Spinal cord (tissue), 10 donors: ENCODE measurements at places on chromosomes 13 and 19. TPM values are rescaled to one million over a fixed set of nuclear protein-coding genes. Genes with fewer than 3 reads are reported as not detected.
A peak's percentile ranks its signal among the peaks of the same experiment; 100 is the strongest.

DNA sequence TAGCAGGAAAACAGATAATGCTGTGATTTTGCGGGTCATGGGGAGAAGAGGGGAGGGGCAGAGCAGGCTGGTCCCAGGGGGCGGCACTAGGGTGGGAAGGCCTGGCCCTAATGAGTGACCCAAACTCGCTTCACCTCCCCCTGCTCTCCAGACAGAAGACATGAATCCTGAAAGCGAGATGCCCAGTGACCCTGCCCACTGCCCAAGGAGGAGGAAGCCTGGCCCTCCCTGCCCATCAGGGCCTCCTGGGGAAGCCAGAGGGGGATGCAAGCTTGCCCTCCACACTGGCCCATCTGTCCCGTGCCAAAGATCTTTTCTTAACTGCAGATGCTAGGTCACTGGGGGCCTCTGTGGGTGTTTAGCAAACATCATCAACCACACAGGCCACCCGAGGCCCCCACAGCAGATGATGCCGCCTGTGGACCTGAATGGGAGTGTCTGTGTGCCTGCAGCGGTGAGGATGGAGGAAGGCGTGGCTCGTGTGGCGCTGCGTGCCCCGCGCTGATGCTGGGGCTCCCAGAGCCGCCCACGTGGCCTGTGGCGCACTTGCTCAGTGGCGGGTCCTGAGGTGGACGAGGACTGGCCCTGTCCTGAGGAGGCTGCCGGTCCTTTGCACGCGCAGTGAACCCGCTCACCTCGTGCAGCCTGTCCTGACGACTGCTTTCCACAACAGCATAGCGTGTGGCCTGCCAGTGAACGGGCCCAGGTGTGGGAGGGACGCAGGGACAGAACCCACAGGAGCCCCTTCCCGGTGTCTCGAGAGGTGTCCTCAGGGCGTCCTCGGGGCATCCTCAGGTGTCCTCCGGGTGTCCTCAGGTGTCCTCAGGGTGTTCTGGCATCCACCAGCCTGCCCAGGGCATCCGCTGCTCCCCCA is 80.5 kb upstream of the MCF2L start:
- H3K36me3 ChIP-seq: peaks cover 8% of the 10 kb centered on the region
- no peak overlapping the region for H3K27ac ChIP-seq
- H3K4me1 ChIP-seq: peaks cover 30% of the 10 kb centered on the region
- no peak overlapping the region for H3K4me3 ChIP-seq

GRCh38 chr13:33330483-33330882 is 44.9 kb upstream of the STARD13 start:
- no peak overlapping the region for H3K27ac ChIP-seq
- H3K27me3 ChIP-seq: no peaks in the 10 kb centered on the region
- H3K4me3 ChIP-seq: no peak overlapping the region
- peaks cover 9% of the 10 kb centered on the region for H3K4me1 ChIP-seq
- DNase-seq: no peak

GRCh38 chr13:75763512-75763911 is 127.4 kb downstream of the LMO7 start:
- no peaks in the 10 kb centered on the region for H3K4me1 ChIP-seq
- no peak for DNase-seq
- H3K27me3 ChIP-seq: no peaks in the 10 kb centered on the region
- H3K4me3 ChIP-seq: no peak overlapping the region
- H3K27ac ChIP-seq: no peak overlapping the region

DNA sequence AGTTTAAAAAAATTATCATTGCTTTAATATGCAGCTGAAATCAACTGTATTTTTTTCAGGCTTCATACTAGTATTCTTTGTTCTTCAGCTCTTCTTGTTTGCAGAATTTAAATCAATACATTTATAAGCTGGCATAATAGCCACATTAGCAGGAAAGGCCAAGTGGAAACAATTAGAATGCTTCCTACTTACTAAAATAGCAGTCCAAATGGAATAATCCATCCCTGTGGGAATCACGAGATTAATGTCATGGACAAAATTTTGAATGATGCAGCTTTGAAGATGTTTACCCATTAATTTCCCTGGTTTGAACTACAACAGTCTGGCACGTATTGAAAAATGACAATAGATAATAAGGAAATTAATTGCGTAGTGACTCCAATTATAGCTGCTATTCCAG is 2650.8 kb downstream of the PCDH9 start:
- H3K27ac ChIP-seq: no peak overlapping the region
- no peaks in the 10 kb centered on the region for H3K27me3 ChIP-seq
- peak; percentile 2 for DNase-seq
- no peak overlapping the region for H3K4me3 ChIP-seq
- H3K36me3 ChIP-seq: no peaks in the 10 kb centered on the region

- no peak overlapping the region for H3K27ac ChIP-seq
- DNase-seq: no peak
- no peak overlapping the region for H3K4me3 ChIP-seq
- H3K36me3 ChIP-seq: no peaks in the 10 kb centered on the region
These were observed 22.6 kb downstream of the KLF5 start for GRCh38 chr13:73081256-73081915.

DNA sequence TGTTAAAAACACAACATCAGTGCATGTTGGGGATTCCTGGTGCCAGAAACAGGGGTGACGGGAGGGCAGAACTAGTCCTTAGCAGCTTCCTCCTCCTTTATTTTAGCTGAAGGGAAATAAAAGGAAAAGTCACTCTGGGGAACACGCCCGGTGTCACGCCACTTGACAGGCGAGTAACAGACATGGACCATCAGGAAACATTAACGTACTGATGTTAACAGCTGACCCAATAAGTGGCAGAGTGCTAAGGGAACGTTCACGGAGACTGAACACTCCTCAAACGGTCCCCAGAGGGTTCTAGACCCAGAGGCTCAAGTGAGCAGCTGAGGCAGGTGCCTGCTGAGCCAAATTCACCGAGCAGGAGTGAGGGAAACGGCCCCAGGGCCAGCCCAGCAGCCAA is 13.9 kb upstream of the EIF3G start:
- peaks cover 84% of the 10 kb centered on the region for H3K36me3 ChIP-seq
- DNase-seq: no peak
- H3K27ac ChIP-seq: no peak overlapping the region
- H3K4me3 ChIP-seq: no peak overlapping the region
- H3K27me3 ChIP-seq: no peaks in the 10 kb centered on the region
- H3K4me1 ChIP-seq: no peaks in the 10 kb centered on the region

- no peak overlapping the region for H3K27ac ChIP-seq
- H3K36me3 ChIP-seq: peaks cover 9% of the 10 kb centered on the region
- no peak for DNase-seq
- no peaks in the 10 kb centered on the region for H3K27me3 ChIP-seq
These were observed 35.2 kb downstream of the ADPRHL1 start for GRCh38 chr13:113417836-113418721.

GRCh38 chr13:29664591-29664990 is 69.1 kb upstream of the SLC7A1 start:
- H3K27ac ChIP-seq: no peak overlapping the region
- DNase-seq: no peak
- H3K27me3 ChIP-seq: no peaks in the 10 kb centered on the region
- H3K36me3 ChIP-seq: no peaks in the 10 kb centered on the region
- H3K4me1 ChIP-seq: no peaks in the 10 kb centered on the region
- H3K4me3 ChIP-seq: no peak overlapping the region

DNA sequence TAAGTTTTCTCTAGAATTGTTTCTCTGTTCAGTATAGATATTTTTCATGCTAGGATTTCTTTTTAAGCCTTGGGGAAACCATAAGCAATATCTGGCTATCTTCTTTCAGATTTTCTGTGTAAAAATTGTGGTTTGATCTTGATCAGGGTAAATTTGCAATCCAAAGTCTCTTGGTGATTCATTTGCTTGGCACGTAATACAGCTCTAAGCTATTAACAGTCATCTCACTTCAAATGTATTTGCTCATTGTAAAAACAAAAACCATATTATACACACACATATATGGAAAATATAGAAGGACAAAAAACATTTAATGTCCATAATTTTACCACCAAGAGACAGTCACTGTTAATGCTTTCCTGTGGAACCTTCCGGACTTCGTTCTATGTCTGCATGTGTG is 191.0 kb downstream of the SHISA2 start:
- no peak for DNase-seq
- H3K4me3 ChIP-seq: no peak overlapping the region
- no peaks in the 10 kb centered on the region for H3K36me3 ChIP-seq
- no peak overlapping the region for H3K27ac ChIP-seq
- no peaks in the 10 kb centered on the region for H3K27me3 ChIP-seq

DNA sequence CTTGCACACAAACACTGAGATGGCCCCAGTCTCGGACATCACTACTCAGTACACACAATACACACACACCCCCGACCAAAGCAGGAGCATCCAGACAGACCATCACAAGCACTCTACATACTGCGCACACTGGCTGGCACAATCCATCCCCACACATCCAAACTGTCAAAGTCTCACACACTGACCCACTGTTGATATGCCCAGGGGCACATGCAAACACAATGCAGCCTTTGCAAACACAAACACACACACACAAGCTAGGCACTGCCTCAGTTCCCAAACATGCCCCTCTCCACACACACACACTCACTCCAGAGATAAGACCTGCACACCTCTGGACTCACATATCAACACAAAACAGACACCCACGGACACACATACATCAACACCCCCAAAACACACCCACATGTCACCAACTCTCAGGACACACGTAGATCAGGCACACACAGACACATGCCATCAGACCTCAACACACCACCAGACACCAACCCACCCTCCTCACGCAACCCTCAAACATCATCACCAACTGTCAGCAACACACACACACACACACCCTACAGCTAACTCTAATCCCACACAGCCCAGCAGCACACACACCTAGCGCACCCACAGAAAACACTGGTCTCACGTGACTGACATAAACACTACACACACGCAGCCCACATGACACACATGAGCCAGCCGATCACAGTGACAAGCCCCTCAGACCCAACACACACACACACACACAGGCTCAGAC is 1.9 kb downstream of the BBC3 start:
- peak overlapping the region; percentile 76 for H3K27ac ChIP-seq
- H3K4me3 ChIP-seq: peak overlapping the region; percentile 40
- no peaks in the 10 kb centered on the region for H3K36me3 ChIP-seq
- H3K4me1 ChIP-seq: peaks cover 51% of the 10 kb centered on the region
- H3K27me3 ChIP-seq: no peaks in the 10 kb centered on the region
- no peak for DNase-seq

DNA sequence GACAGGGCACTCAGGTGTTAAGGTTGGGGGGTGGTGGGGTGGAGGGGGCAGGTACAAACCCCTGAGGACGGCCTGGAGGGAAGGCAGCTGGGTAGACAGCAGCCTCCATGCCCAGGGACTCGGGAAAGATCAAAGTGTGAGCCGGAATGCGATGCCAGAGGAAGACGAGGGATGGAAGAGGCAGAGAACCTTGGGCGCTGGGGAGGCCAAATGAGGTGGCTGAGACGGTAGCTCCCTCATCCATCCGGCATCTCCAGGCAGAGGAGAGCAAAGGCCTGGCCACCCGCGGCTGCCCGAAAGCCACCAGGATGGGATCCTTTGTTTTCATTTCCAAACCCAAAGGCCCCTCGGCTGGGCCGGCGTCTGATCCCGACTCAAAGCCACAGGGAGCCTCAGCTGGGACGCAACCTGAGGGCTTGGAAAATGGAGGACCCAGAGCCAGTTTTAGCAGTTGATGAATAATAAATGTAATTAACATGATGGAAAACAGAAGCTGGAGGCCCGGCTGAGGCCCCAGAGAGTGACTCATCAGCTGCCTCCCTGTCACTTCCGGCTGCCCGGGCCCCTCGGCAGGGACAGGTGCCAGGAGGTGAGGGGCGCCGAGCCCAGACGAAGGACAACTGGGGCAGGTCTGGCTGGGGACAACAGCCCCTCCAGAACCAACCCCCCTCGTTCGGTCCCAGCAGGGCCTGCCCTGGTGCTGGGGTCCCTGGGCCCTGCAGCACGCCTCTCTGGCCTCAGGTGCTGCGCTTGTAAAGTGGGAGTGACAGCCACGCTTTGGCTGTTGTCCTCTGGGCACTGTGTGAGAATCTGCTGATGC is 61.6 kb downstream of the CEBPG start:
- peaks cover 21% of the 10 kb centered on the region for H3K36me3 ChIP-seq
- no peak overlapping the region for H3K4me3 ChIP-seq
- no peak for DNase-seq

DNA sequence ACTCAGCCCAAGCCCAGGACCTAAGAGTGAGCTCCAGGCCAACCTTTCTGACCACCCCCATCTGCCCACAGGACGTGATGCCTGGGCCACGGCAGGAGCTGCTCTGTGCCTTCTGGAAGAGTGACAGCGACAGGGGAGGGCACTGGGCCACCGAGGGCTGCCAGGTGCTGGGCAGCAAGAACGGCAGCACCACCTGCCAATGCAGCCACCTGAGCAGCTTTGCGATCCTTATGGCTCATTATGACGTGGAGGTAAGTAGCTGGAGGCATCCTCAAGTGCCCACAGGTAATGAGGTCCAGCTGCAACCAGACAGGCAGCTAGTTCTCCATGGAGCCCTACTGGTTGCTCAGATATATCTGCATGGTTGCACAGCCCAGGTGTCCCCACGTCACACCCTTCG is 14.8 kb downstream of the DDX39A start:
- no peak for DNase-seq
- peaks cover 37% of the 10 kb centered on the region for H3K36me3 ChIP-seq
- no peaks in the 10 kb centered on the region for H3K27me3 ChIP-seq
- H3K4me3 ChIP-seq: no peak overlapping the region
- peaks cover 19% of the 10 kb centered on the region for H3K4me1 ChIP-seq
- H3K27ac ChIP-seq: no peak overlapping the region

GRCh38 chr13:67184247-67184646 is 45.9 kb downstream of the PCDH9 start:
- no peak overlapping the region for H3K27ac ChIP-seq
- DNase-seq: no peak
- H3K4me1 ChIP-seq: no peaks in the 10 kb centered on the region
- no peaks in the 10 kb centered on the region for H3K36me3 ChIP-seq
- H3K27me3 ChIP-seq: no peaks in the 10 kb centered on the region

- H3K4me3 ChIP-seq: peak overlapping the region; percentile 45
- H3K27me3 ChIP-seq: no peaks in the 10 kb centered on the region
- peak overlapping the region; percentile 98 for H3K27ac ChIP-seq
- H3K4me1 ChIP-seq: peaks cover 42% of the 10 kb centered on the region
These were observed 37.3 kb downstream of the NFIC start for GRCh38 chr19:3403489-3404323.

- no peaks in the 10 kb centered on the region for H3K36me3 ChIP-seq
- no peak overlapping the region for H3K27ac ChIP-seq
- H3K27me3 ChIP-seq: no peaks in the 10 kb centered on the region
These were observed 329.7 kb downstream of the UQCRFS1 start for GRCh38 chr19:28883241-28883693.

- no peak overlapping the region for H3K4me3 ChIP-seq
- H3K27me3 ChIP-seq: no peaks in the 10 kb centered on the region
These were observed 273.4 kb downstream of the NHLRC3 start for GRCh38 chr13:39311619-39312018.

- H3K4me3 ChIP-seq: no peak overlapping the region
- no peaks in the 10 kb centered on the region for H3K27me3 ChIP-seq
- peaks cover 12% of the 10 kb centered on the region for H3K4me1 ChIP-seq
- peaks cover 6% of the 10 kb centered on the region for H3K36me3 ChIP-seq
- peak; percentile 66 for DNase-seq
These were observed 62.1 kb upstream of the ZNF536 start for GRCh38 chr19:30309905-30310601.

GRCh38 chr13:23377983-23378632 is 55.4 kb downstream of the SACS start:
- no peak overlapping the region for H3K4me3 ChIP-seq
- no peak for DNase-seq
- peak overlapping the region; percentile 62 for H3K27ac ChIP-seq

DCLK1 gene
- 239 TPM for total RNA-seq

DEDD2 gene
- 24.0 TPM for total RNA-seq

CYP2F1 gene
- total RNA-seq: not detected

RGL3 gene
- 4.7 TPM for total RNA-seq

ELF1 gene
- total RNA-seq: 40.7 TPM

OR7A17 gene
- not detected for total RNA-seq

ZSCAN5A gene
- 6.4 TPM for total RNA-seq

SIGLEC6 gene
- 0.11 TPM for total RNA-seq

ZNF793 gene
- 23.3 TPM for total RNA-seq

GFY gene
- not detected for total RNA-seq
